Mesenteric fat pad (tissue), 1 donor: ENCODE measurements at places on chromosomes 12 and 14. TPM values are rescaled to one million over a fixed set of nuclear protein-coding genes. Genes with fewer than 3 reads are reported as not detected.

Gene CBLN3
- total RNA-seq = 5.0 TPM

DNA sequence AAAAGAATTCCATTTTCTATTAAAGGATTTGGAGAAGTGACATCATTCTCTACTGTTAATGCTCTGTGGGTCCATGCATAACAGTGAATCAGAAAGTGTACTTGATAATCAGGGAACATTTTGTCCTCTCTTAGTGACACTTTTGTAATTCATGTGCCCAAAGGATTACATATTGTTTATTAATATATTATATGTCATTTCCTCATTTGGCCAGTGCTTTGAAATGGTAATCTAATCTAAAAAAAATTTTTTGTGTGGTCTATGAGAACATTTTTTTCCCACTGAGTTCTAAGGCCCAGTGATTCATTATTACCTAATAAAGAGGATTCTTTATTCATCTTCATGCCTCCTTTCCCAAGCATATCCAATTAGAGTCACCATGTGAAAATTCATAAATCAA, 79.7 kb upstream of the MYF6 start:
- DNase-seq = no peak

- DNase-seq = no peak
Observed at GRCh38 chr14:65344011-65344410, 68.5 kb upstream of the FUT8 start.

- DNase-seq = no peak
Observed at GRCh38 chr14:68817506-68818212, 24.8 kb upstream of the ZFP36L1 start.

DNA sequence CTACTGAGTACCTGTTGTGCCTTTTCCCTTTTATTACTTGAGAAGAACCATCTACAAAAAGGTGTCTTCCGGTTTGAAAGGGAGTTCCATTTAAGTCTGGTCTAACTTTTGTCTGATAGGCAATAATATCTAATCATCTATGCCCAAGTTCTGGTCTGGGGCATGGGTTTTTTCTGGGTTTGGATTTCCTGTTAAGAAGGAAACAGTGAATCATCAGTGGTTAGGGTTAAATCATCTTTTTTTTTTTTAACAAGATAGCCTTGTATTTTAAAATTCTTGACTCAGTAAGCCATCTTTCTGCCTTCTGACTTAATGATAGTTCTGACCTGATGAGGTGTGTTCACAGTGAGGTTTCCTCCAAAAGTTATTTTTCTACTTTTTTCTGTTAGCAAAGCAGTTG, 29.3 kb upstream of the CPNE8 start:
- DNase-seq = no peak

DNA sequence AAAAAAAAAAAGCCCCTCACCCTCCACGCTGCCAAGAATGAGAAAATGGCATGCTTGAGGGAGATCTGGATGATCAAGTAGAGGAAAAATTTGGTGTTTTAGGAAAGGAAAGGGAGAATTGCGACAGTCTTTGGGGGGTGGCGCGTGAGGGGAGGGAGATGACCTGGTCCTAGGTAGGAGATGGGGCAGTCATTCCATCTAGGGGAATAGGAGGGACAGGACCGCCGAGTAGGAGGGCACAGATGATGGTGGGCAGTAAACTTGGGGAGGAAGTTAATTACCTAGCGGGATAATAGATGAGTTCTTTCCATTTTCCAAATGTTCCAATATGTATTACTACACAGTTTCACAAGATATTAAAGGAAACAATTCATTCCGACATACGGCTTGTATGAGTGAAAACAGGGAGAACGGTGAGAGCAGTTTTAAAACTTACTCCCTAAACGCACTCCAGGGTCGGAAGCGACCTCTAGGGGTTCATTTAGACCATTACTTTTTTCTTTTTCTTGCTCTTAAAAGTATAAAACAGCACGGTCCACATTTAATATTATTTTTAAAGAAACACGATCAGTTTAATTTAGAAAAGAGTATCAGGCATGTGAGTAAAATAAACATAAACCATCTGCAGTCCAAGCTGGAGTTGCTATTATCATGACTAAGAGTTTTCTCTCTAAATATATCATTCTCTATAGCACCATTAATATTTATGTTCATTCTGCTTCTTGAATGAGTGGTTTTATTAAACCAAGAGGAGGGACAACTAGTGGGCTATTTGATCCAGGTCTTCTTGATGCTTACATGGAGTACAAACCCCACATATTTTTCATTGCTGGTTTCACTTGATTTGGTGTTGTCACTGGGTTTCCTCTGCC, 3.0 kb upstream of the FNTB start:
- DNase-seq = no peak

Gene AQP6
- total RNA-seq = not detected

Gene LRRC43
- 1.1 TPM for total RNA-seq

- DNase-seq = no peak
Observed at GRCh38 chr12:124744659-124745464, 118.8 kb downstream of the SCARB1 start.

GRCh38 chr12:76618031-76618430, 58.5 kb upstream of the OSBPL8 start:
- no peak for DNase-seq

DNA sequence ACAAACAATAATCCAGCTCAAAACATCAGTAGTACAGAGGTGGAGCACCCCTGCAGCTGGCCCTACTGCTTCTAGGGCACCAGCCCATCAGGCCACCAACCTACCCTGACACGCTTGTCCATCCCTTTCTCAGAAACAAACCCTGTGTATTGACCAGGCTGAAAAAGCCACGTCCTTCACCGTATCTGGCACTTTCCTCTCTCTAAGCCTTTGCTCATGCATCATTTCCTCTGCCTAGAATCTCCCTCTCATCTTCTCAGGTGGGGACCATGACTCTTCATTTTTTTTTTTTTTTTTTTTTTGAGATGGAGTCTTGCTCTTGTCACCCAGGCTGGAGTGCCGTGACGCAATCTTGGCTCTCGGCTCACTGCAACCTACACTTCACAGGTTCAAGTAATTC, 25.3 kb upstream of the FLVCR2 start:
- no peak for DNase-seq
